ENCODE measurements at places on chromosomes 7 and 10. TPM values are rescaled to one million over a fixed set of nuclear protein-coding genes. Genes with fewer than 3 reads are reported as not detected.

Gene DGKI
- 0.69 TPM for total RNA-seq

Gene SPDYE2
- total RNA-seq, result not detected

Gene SLC29A4
- total RNA-seq, result 8.2 TPM

DNA sequence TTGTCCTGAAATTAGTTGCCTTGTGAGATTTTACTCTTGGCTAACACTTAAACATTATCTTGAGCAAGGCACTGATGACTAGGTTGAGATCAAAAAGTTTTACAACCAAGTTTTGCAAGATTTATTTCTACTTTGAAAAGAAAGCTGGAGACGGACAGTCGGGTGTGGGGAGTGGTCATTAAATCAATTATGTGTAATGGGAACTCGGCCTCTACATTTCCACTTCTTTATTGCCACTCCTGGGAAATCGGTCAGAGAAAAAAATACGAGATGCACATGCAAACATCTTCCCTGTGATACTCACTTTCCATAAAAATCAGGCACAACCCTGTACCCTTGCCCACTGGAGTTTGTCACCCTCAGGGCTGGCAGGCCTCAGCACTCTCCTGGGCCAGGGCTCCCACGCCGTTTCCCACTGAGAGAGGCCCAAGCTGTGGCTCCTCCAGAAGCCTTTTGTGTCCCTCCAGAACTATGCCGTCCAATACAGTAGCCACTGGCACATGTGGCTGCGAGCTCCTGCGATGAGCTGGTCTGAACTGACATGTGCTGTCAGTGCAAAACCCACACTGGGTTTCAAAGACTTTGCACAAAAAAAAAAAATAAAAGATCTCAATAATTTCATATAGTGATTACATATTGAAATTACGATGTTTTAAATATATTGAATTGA is 7.5 kb upstream of the GPNMB start:
- no peak for DNase-seq

GRCh38 chr10:55441777-55442176 is 640.7 kb upstream of the PCDH15 start:
- no peak for DNase-seq

GRCh38 chr7:52685333-52685732 is 350.1 kb upstream of the POM121L12 start:
- DNase-seq, result no peak

- no peak for DNase-seq
Observed at GRCh38 chr7:125908711-125909110, 979.1 kb upstream of the POT1 start.

Data from epithelial cell of proximal tubule (primary cell).